ENCODE measurements at places on chromosomes 7 and 10.

DNA sequence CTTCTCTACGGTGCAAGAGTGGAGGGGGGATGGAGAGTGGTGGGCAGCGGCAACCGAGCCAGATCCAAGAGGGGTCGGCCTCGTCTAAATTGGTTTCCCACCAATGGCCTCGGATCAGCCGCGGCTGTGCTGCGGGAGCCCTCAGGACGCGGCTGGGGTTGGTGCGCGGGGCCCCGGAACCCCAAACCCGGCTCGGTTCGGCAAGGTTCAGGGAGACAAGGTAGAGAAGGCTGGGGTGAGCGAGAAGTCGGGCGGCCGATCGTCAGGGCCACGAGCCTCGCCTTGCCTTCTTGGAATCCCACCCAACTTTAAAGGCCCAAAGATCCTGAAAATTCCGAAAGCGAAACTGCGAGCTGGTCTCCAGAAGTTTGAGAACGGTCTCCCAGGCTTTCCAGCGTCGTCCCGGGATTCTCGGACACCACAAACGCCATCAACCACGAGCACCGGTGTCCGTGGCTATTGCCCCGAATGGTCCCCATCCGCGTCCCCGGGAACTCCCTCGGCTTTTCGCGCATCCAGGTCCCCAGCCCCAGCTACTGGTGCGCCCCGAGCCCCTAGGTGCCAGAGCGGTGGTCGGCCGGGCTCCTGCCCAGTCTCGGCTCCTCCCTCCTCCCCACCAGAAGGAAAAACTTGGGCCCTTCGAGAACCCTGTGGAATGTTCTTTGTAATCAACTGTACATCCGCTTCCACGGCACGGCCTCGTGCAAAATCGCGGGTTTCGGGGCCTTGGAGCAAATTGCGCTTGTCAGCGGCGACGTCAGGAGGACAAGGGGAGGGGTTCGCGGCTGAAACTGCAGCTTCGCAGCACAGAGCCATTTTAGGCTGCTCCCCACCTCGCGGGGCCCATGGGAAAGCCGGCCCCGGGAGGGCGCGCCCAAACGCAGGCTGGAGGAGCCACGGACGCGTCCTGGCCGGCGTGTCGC, 3.2 kb downstream of the SFMBT2 start:
- no peak for DNase-seq

- DNase-seq: peak; percentile 81
These were observed 1.7 kb downstream of the CACNA2D1 start for GRCh38 chr7:82441669-82442478.

DNA sequence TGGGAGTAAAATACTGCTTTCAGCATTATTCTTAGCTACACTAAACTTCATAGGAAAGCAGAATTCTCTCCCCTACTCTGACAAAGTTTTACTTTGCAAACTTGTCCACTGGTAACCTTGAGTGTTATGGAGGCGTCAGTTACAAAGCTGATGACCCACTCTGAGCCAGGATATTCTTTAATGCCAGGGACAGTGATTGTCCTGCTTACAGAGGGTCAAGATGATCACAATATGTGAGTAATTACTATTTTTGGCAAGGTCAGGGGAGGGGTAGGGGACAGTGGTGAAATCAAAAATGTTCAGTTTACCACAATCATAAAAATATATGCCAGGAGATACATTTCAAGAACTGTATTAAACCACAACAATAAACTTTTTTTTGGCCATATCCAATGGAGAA, 520.6 kb downstream of the SUGCT start:
- no peak for DNase-seq

DNA sequence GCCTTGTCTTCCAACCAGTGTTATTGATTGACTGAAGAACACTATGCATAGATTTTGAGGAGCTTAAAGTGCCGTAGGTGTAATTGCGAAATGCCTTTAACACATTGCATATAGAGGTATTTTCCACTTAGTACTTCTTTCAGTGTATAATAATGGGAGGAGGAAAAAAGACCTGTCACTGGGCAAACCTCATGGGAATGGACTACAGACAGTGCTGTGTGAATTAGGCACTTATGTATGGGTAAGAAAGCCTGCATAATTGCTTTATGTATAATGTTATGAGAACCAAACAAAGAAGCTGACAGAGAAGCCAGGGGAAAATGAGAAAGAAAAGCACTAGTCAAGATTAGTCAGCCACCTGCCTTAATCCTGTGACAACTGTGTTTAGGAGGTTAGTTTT, 12.4 kb upstream of the SCRN1 start:
- no peak for DNase-seq

DNA sequence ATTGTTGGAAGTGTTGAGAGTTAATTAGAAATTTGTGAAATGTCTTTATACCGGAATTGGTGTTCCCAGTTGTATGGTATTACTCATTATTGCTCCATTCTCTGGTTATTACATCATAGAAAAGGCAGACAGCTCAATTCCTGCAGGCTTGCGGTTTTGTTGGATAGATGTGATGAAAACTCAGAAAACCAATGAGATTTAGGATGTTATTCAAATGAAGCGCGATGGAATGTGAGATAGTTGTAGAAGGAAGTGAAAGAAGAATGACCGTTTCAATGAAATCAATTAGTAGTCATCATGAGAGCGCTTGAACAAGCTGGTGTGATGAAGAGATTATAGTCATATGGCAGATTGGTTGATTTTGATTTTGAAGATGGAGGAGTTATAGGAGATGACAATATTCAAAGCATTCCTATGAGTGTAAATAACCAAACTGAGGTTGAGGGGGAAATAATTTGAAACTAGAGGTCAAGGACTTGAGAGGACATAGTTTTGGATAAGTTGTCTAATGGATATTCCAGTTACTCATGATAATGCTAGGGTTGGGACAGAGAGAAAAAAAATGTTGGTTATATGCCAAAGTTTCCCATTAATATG, 991.5 kb downstream of the NRG3 start:
- no peak for DNase-seq

DNA sequence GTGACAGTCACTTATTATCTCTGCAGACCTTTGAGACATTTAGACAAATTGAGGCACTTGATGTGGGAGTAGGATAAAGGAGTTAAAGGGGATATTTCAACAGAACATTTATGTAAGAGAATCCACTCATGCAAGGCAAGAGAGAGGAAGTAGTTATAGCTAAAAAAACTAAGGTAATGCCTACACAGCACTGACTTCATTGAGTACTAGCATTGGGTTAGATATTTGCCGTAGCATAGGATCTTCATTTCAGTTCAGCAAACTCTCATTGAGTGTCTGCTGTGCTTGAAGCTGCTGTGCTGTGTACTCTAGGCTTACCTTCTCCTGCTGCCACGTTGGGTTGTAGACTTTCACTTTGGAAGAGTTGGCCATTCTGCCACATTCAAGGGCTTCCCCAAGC, 10.5 kb upstream of the ENTPD1 start:
- DNase-seq: no peak

GRCh38 chr7:78716876-78717275, 736.6 kb downstream of the MAGI2 start:
- DNase-seq: no peak

- DNase-seq: no peak
These were observed 56.5 kb downstream of the RNLS start for GRCh38 chr10:88526501-88527105.

Measured in NCI-H2227 treated with DMSO at 0.1 percent for 48 hours (cell line).